Stimulated activated CD4-positive, alpha-beta T cell treated with anti-CD3 and anti-CD28 coated beads, Interleukin-15, amount 100 ng/mL, for 1 hour (primary cell): ENCODE measurements at places on chromosomes 1 and 21.

DNA sequence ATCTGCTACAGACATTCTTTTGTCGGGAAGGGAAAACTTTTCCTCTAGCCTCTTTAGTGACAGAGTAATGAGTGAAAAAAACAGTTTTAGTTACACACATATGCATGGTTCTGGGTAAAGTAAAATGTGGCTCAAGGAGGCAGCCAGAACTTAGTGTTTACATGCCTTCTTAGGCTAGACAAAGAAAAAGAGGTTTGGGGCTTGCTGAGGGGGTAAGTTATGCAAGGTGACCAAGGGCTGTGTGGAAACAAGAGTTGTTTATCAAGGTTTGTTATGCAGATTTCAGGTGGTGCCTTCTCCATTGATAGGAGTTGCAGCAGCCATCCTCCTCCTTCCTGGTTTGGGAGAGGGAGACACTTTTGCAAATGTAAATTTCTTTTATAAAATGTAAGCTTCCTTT is 66.5 kb upstream of the RAB3GAP2 start:
- no peak for DNase-seq

DNA sequence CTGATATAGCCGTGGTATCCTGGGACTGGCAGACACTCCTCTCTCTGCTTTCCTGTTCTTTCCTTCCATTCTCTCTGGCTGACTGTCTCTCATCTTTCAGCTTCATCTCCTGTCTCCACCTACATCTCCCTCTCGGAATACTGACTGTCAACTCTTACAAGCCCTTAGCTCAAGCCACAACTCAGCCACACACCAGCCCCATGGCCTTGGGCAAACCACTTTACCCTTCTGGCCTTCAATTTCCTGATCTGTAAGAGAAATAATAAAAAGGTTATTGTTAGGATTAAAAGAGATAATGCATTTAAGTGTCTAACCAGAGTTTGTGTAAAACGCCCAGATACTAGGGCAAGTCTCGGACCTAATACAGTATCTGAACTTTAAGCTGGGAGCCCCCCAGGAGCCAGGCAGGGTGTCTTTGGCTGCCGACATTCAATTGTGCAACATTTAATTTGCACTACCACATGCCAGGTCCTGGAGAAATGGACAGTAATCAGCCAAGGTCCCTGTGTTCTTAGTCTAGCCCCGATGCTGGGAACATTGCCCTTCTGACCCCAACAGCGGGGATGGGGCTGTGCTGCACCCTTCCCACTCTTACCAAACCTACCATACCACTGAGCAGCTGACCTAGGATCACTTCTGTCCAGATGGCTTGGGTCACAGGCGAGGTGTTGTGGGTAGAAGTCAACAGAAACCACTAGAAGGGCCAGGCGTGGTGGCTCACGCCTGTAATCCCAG is 5.1 kb downstream of the ECHDC2 start:
- no peak for DNase-seq

DNA sequence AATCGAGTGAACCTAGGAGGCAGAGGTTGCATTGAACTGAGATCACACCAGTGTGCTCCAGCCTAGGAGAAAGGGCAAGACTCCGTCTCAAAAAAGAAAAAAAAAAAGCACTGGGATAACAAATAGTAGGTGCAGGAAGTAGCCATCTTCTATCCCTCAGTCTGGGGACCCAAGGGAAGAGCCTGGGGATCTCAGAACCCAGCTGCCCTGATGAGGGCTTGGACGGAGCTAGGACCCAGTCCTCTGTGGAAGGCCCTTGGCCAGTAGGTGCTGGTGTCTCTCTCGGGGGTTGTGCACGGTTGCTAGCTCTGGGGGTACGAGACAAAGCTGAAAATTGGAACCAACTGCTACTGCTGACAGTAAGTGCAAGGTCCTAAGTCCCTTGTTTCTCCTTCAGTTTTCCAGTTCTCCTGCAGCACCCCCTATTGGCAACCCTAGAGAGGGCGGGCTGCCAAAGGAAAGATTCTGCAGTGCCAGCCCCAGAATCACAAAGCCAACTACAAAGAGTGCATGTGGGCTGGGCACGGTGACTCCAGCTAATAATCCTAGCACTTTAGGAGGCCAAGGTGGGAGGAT is 57.6 kb upstream of the KIF1B start:
- no peak for DNase-seq

GRCh38 chr1:240672132-240672811 is 60.3 kb upstream of the GREM2 start:
- no peak for DNase-seq

- no peak for DNase-seq
Observed at GRCh38 chr1:228207851-228208821, at the start of gene OBSCN. OBSCN (plus strand) TSS chr1:228208044; CDS start chr1:228211784, 3,740 bp downstream.

GRCh38 chr21:43778469-43779335 is 2.6 kb upstream of the CSTB start:
- no peak for DNase-seq

DNA sequence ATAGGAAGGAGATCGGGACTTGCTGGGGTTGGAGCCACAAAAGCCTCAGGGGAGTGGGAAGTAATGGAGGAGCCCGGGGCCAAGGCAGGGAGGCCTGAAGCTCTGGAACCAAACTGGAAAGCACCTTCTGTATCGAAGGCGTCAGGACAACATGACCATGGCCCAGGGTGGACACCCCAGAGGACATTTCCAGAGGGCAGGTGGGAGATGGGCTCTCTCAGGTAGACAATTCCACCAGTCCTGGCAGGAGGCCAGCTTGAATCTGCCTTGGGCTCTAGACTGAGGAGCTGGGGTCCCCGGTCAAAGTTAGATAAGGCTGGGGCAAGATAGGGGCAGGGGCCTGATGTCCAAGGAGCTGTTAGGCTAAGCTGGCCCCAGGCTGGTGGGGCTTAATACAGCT is 104.9 kb upstream of the EDN2 start:
- no peak for DNase-seq

DNA sequence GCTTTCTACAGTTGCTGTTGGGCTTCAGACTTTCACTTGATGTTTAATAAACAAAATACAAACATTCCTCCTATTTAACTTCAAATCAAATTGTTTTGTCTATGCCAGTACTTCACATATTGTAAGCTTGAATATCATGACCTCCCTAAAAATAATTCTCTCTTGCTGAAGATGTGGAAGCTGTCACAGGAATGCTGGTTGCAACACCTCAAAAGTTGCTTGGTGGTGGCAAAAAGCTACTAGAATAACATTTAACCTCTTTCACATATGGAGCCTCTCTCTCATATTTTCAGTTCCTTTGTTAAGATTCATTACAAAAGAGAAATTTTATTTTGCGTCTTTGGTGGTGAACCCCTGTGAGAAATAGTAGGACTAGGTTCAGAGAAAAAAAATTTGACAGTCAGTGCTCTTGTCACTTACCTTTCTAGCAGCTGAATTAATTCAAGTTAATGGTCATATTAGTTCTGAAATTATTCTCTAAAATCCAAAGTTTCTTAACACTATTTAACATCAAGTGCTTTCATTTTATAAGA is 25.5 kb upstream of the F13B start:
- no peak for DNase-seq

DNA sequence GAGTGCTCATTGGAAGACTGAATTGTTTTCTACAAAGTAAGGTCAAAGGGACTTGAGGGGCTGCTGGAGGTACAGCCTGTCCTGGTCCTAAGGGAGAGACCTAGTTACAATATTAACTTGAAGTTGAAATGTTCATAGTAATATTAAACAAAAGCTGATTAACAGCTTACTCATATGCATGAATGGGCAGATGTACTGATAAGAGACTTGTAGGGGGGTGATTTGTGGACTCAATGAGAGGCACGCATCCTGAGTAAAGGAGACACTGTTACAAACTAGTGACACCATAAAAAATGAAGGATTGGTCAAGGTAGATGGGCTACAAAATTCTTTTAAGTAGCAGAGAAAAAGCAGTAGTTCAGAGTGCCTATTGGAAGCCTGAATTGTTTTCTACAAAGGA is 2.7 kb downstream of the HSD11B1 start:
- DNase-seq: no peak

DNA sequence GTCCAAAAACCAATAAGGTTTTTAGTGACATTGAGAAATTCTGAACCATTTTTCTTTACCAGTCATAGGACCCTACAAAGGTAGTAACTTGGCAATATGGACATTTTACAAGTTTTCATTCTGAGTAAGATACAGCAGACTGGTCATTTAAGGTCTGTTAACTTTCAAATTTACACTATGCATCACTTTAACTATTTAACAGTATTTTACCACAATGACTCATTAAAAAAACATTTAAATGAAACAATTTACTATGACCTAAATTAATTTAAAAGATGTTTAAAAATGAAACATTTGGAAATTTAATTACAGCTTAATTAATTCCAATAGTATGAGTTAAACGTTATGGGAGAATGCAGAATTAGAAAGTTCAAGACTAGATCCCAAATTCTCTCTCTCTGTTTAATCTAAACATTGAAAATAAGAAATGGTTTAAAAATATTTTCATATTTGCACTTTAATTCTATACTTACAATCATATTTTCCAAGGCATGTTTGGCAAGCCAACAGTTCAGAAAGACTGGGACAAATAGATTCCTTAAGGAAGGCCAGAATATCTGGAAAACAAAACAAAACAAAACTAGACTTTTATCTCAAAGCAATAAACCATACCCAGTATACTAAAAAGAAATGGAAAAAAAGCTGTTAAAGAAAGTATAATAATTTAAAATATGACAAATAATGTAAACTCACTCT is 140.9 kb downstream of the KCNT2 start:
- DNase-seq: no peak

GRCh38 chr1:97976801-97977200 is 56.0 kb upstream of the DPYD start:
- DNase-seq: no peak

- no peak for DNase-seq
Observed at GRCh38 chr1:30034105-30034626, 689.2 kb downstream of the MATN1 start.

- DNase-seq: no peak
Observed at GRCh38 chr1:12556957-12557935, 60.8 kb downstream of the DHRS3 start.

DNA sequence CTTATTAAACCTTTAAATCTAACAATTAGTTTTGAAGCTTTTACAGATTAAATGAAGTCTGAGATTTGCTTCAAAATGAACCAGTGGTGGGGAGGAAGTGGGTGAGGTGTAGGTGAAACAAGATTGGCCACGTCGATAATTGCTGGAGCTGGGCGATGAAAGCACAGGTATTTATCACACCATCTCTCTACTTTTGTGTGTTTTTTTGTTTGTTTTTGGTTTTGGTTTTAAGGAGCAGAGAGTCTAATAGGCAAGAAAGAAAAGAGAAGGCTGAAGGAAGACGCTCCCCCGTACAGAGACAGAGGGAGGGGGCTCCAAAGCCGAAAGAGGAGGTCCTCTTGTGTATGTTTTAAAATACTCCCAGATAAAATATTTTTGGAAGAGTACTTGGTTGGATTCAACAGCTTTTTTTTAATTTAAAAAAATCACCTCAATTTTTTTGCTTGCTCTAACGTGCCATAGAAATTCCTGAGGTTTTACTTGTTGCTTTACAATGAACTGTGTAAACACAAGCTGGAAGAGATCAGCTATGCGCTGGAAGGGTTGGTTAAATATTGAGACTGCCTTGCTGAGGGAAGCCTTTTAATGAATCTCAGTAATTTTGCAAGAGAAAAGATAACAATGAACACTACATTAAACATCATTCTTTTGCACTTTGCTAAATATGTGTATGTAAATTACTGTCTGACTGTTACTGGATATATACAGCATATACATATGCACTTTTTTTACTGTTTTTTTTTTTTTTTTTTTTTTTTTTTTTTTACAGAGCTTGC is 6.7 kb upstream of the LGALS8 start:
- DNase-seq: no peak

DNA sequence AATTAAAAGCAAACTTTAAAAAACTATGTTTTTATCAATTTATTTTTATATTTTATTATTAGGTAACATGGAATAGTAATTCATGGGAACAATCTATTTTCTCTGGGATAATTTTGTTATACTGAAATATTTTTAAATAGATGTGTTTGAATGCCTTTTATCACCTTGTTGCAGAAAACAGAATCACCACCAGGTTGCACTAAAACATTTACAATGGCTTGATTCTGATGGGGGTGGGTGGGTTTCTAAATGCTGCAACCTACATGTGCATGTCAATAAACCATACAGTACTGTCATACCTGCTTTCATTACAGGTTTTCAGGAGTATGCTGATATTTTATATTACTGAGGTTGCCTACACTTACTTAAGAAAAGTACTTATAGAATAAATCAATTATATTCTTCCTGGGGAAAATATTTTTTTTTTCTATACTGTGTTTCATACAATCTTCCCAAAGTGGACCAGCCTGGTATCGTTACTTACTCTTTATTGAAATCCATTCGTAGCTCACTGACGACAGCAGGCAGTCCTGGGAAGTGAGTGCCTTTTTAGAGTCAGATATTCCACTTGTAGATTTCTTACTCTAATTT is 132.8 kb downstream of the PTPRC start:
- no peak for DNase-seq

GRCh38 chr1:203063287-203063686 is 22.5 kb downstream of the MYOG start:
- no peak for DNase-seq

- DNase-seq: no peak
Observed at GRCh38 chr1:200191993-200192392, 164.5 kb downstream of the NR5A2 start.

DNA sequence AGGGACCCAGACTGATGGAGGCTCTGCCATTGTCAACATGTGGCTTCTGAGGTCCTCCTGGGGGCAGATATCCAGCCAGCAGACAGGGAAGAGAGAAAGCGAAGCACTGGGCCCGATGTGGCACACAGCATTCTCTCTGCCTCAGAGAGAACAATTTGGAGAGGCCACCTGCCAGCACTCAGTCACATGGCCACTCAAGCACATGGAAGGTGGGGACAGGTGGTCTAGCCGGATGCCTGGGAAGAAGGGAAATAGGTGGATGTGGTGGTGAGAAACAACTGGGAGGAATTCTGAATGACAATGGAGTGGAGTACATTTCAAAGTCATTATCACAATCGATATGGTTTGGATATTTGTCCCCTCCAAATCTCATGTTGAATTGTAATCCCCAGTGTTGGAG is 109.0 kb downstream of the UBE2U start:
- no peak for DNase-seq

DNA sequence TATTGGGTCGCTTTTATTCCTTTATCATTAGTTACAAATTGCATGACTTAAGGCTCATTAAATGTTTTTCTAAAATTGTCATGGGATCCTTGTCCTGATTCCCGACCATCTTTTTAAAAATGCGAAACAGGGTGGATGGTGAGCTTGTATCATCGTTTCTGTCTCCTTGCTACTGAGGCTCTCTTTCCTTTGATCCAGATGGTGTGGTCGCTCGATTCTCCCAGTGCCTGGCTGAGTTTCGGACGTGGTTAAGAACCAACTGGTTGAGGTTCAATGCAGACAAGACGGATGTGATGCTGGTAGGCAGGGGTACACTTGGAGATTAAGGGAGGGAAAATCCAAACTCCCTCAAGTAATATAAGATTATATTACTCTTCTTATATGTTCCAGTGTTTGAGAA is 1.2 kb downstream of the MIER1 start:
- DNase-seq: no peak
